Pancreas (tissue), 10 donors: ENCODE measurements at places on chromosomes 3 and 15.

DNA sequence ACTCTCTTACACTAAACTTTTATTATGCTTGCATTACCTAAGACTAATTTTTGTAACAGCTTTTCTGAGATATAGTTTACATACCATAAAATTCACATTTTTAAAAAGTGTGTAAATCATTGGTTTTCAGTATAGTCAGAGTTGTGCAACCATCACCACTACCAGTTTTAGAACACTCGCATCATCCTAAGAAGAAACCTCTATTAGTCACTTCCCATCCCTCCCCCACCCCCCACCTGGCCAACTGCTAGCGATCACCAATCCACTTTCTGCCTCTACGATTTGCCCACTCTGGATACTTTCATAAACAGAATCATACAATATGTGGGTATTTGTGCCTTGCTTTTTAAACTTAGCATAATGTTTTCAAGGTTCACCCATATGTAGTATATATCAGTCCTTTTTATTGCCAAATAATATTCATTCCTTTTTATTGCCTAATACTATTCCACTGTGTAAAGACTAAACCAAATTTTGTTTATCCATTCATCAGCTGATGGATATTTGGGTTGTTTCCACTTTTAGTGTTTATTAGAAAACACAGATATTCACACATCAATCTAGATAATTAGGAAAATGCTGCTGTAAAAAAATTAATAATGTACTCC lies 23.0 kb downstream of the UBP1 start:
- DNase-seq, result no peak

- peak; percentile 73 for DNase-seq
These were observed at the start of gene GADL1 for GRCh38 chr3:30894521-30895251. GADL1 (minus strand) TSS chr3:30894661; CDS start chr3:30894614, 47 bp downstream.

- DNase-seq, result no peak
These were observed 39.3 kb downstream of the FNDC3B start for GRCh38 chr3:172078721-172079120.

- no peak for DNase-seq
These were observed 1072.0 kb downstream of the NSUN3 start for GRCh38 chr3:95134693-95135413.

DNA sequence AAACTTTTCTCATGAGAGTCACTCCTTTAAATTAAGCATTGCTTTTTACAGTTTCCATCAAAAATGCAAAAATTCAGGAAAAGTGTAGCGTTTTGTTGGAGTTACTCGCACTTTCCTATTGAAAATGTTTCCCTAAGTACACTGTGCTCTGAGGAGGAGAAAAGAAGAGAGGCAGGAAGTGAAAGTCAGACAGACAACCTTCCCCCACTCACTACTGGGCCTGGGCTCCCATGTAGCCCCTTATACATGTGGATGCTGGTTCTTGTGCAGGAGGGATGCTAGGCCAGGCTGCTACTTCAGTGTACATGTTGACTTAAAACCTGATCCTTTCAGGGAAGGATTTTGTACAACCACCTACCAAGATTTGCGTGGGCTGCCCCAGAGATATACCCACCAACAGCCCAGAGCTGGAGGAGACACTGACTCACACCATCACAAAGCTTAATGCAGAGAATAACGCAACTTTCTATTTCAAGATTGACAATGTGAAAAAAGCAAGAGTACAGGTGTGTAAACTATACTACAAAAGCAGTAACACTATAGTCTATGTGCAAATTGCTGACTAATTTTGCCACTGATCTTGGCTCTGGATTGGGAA lies 15.1 kb downstream of the KNG1 start:
- DNase-seq, result no peak

GRCh38 chr15:50854601-50855490 lies 53.6 kb upstream of the AP4E1 start:
- DNase-seq, result no peak

DNA sequence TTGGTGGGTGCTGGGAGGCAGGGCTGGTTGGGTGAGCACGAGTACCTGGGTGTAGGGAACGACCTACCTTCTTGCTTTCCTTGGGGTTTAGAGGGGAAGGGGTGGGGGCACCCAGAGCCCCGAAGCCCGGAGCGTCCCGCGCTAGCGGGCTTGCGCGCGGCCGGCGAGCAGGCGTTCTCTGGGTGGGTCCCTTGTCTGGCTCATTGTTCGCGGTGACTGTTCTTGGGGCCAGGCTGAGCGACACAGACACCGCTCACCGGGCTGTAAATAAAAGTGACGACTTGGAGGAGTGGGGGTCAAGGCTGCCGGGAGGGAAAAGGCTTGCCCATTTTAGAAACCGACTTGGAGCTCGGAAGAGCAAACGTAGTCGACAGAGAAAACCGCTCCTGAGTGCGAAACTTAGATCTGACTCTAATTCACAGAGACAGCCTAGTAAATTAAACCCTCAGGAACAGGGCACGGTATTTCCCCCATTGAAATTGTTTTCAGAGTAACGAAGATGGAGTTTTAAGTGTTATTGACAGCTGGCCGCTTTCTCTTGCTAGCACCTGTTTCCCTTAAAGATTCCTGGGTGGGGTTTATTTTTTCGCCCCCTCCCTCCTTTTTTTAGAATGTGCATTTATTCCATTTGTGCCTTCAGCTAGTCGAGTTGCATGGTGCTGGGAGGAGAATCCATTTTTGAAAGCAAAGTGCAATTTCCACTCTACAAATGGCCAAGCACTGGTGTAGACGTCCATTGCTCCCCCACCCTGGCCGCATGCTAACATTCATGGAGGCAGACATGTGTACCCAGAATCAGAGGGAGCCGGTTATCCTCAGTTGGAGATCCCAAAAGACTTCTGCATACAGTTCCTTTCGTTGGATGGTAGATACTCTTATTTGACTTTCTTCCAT lies 532.1 kb upstream of the SEMA6D start:
- peak; percentile 11 for DNase-seq

GRCh38 chr3:168049367-168049974 lies 46.3 kb downstream of the GOLIM4 start:
- no peak for DNase-seq

- no peak for DNase-seq
These were observed 347.9 kb downstream of the MCTP2 start for GRCh38 chr15:94579286-94579685.

DNA sequence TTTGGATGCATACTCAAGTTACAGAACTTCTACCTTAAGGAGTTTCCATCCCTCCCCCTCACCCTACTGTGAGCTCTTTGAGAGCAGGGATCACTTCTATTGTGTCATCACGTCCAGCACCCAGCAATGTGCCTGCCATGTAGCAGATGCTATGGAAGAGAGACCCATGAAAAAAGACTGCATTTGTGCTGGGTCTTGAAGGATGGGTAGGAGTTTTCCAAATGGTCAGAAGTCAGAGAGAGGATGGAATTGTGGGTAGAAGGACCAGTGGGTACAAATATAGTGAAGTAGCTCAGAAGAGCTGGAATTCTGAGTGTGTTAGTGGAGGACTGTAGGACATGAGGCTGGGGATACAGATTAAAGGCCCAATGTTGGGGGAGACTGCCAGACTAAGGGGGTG lies 141.7 kb downstream of the SRGAP3 start:
- no peak for DNase-seq

DNA sequence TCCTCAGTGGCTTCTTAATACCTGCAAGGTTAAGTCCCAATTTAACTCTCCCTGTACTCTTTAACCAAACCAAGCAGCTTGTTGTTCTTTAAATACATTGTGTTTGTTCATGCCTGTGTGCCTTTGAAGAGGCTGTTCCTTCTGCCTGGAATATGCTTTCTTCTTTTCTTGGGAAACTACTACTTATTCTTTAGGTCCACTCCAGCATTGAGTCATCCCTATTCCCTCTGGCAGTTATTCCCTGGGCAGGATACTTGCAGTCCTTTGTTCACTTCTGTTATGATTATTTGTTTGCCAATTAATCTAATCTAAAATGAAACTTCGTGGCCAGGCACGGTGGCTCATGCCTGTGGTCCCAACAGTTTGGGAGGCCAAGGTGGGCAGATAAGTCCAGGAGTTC lies 139.3 kb downstream of the ZNF609 start:
- DNase-seq, result no peak

DNA sequence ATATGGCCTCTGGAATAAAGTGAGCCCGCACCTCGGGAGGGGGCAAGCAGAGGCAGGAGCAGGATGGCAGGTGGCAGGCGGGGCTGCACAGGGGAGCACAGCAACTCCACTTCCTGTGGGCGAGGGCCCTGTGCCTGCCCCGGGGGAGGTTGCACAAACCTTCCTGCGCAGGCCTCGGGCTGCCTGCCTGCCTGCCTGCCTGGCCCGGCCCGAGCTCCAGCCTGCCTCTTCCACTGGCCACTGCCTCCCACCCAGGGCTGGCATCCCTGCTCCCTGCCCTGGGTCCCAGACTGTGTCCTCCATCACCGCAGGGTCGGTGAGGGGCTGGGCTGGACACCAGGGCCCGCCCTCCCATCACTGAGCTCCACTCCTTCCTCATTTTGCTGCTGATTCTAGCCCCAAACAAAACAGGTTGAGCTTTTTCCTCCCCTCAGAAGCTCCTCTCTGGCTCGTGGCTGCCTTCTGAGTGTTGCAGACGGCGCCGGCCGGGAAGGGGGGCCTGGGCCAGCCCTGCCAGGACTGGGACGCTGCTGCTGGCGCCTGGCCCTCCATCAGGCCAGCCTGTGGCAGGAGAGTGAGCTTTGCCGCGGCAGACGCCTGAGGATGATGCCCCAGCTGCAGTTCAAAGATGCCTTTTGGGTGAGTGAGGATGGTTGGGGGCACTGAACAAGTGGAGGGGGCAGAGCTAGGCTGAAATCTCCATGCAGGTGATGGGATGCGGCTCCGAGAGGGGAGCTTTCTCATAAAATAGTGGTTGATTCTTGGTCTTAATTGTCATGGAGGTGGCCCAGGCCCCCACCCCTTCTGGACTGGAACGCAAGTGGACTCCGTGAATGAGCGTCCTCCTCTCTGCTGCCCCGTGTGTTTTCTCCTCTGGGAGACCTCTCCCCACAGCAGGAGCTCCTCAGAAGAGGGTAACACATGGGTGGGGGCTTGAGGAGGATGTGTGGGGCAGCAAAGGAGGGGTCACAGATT lies at the start of gene PSTPIP1:
PSTPIP1 (plus strand) TSS at position 156 of the 975 bp plus-strand sequence; CDS start at position 604, 448 bp downstream.
- peak; percentile 52 for DNase-seq
